Stimulated activated CD4-positive, alpha-beta T cell treated with anti-CD3 and anti-CD28 coated beads, Interleukin-4, amount 100 ng/mL, for 4 hours (primary cell): ENCODE measurements at places on chromosomes 12 and 14.
A peak's percentile ranks its signal among the peaks of the same experiment; 100 is the strongest.

DNA sequence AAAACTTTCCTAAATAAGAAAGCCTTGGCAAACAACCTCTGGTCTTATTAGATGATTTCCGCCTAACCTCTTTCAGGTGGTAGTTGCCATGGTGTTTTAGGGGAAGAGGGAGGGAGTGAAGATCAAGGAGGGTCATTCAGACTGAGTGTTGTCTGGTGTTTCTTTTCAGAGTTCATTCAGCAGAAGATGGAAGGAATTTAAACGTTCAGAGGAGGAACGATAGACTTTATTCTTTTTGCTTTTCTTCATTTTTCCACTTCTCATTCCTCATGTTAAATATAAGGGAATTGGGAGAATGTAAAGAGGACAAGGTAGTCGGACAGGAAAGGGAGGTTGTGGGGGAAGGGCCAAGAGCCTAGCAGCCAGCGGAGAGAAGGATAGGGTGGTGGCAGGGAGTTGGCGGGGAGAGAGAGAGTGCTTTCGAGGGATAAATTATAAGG is 17.4 kb upstream of the SALL2 start:
- no peak for DNase-seq

GRCh38 chr12:34390171-34390841 is 368.0 kb downstream of the ALG10 start:
- DNase-seq = no peak

- no peak for DNase-seq
Measured at GRCh38 chr12:103586132-103586531, 941 bp upstream of the STAB2 start.

DNA sequence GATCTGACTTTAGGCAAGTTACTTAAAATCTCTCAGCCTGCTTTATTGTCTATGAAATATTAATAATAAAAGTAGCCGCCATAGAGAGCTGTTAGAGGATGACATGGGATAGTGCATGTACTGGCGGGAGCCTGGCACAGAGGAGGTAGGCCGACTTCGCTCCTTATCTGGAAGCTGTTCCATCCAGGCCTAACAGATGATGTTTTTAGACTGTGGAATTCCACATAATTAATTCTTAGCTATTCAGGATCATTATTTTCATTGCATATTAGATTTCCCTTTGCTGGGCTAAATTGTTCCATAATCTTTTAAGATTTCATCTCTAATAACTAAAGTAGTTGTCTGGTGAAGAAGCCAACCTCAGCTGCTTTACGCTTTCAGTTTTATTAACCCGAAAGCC is 30.8 kb downstream of the CNTN1 start:
- no peak for DNase-seq

- DNase-seq = no peak
Measured at GRCh38 chr14:28303248-28303647, 463.3 kb upstream of the FOXG1 start.

DNA sequence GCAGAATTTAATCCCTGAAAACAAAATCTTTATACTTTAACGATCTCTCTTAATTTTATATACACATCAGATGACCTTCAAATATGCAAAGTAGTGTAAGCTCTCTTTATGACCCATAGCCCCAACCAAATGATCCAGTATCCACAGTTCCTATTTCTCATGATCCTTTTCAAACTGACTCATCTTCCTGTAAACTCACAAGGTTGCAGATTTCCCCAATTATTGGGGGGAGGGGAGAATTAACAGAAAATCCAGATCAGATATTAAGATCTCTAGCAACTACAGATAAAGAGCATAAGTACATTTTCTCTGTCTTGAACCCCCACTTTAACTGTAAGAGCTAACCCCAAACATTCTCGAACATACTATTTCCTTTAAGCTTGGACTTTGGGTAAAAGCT is 12.5 kb downstream of the GNS start:
- no peak for DNase-seq

DNA sequence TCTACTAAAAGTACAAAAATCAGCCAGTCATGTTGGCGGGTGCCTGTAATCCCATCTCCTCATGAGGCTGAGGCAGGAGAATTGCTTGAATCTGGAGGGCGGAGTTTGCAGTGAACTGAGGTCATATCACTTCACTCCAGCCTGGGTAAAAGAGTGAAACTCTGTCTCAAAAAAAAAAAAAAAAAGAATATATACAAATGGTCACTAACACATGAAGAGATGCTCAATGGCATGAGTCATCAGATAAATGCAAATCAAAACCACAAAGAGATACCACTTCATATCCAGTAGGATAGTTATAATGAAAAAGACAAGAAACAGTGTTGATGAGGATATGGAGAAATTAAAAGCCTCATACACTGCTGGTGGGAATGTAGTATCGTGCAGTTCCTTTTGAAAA is 33.6 kb upstream of the METAP2 start:
- no peak for DNase-seq

DNA sequence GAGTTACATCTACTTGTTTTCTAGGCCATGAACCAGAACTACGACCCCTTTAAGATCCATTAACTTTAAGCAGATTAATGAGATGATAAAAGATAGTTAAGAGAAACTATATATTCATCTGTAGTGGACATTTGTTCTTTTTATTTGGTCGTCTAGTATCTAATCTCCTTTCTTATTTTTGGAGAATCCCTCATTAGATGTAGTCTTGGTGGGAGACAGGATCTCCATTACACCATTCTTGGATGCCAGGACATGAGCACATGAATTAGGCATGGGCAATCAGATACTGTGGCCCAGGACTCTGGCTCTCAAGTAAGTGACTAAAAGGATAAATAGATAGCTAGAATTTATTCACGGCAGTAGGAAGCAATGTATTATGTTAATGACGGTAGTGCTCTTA is 245.0 kb downstream of the ATP23 start:
- no peak for DNase-seq

DNA sequence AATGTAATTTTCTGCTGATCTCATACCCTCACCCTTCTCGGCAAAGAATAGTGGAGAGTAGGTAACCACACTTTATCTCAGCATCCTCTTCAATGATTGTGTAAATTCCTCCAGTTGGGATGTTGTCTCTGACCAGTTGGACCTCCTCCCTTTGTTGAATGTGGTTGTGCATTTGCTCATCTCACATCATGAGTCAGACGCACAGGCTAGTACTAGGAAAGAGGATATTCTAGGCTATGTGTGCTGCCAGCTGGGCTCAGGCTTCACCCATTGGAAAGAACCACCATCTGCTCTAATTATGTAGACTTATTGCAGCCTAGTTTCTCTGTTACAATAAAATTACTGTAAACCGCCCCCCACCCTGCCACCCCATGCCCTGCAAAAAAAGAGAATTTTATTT is 90.3 kb downstream of the LMO3 start:
- DNase-seq = no peak

DNA sequence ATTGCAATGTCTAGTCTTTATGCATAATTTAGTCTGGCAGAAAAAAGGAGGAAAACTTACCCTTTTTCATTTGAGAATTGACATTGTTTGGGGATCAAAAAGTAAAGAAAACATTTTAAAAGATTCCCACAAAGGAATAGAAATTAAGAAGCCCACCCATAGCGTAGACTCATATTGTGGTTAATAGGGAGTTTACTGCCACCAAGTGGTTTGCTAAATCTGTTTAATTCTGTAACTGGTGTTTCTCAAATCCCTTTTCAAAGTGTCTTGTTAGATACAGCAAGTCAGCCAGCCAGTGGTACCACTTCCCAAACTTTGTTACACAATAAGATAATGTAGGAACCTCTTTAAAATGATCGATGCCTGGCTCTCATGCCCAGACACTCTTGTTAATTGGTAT is 180.3 kb downstream of the IPO8 start:
- no peak for DNase-seq

- DNase-seq = no peak
Measured at GRCh38 chr12:127657036-127657435, 609.9 kb upstream of the TMEM132C start.

DNA sequence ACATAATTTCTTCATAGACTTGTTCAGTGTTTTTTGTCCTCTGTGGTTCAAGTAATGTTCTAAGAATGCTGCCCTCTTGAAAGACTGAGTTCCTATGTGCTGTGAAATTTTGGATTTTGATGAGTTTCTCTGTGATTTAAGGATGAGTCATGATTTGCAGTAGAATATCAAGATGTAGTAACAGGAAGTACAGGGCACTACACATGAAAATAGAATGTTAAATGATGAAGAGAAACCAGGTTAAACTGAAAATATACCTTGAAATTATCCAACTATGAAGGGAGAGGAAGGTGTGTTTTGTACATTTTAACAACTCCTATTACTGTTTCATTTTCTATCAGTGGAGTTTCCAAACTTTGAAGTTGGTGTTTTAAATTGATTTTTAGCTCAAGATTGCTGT is 4.8 kb downstream of the ELK3 start:
- no peak for DNase-seq

GRCh38 chr12:64782191-64782876 is 23.1 kb upstream of the GNS start:
- no peak for DNase-seq

GRCh38 chr14:21191809-21192446 is 36.1 kb upstream of the OR5AU1 start:
- peak; percentile 49 for DNase-seq

GRCh38 chr12:50425589-50426258 is 25.0 kb downstream of the LARP4 start:
- no peak for DNase-seq

GRCh38 chr12:7042842-7043241 is 17.7 kb upstream of the C1S start:
- no peak for DNase-seq

DNA sequence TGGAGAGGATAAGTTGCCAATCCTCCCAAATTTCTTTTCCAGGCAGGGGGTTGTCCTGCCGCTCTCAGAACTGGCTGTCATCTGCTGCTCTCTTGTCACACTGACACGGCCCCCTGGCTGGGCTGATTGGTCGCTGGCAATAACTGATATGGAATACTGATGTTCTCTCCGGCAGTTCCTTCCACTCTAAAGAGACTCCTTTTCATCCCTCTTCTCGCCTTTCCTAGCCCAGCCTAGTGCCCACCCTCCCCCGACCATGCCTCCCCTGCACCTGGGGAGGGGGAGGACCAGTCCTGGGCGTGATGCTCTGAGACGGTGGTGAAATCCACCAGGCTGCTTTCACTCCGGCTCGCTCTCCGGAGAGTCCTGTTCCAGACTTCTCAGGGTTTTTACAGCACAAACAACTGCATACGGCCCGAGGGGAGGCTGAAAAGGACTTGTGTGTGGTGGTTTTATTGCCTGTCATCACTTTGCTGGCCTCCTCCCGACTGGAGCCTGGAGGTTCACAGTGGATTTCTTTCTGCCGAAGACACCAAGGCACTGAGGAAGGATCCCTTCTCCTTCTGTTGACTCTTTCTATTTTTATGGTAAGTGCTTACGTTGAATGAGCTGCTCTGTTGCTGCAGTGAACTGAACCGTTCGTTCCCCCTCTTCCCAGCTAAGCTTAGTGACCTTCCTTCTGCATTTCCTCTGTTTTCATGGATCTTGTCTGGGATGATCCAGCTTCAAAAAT is at the start of gene ANO4:
ANO4 (plus strand) TSS at position 336 of the 733 bp plus-strand sequence. CDS start 107,010 bp downstream, outside the sequence.
- no peak for DNase-seq

GRCh38 chr12:100189636-100190394 is 10.8 kb upstream of the ACTR6 start:
- DNase-seq = no peak

DNA sequence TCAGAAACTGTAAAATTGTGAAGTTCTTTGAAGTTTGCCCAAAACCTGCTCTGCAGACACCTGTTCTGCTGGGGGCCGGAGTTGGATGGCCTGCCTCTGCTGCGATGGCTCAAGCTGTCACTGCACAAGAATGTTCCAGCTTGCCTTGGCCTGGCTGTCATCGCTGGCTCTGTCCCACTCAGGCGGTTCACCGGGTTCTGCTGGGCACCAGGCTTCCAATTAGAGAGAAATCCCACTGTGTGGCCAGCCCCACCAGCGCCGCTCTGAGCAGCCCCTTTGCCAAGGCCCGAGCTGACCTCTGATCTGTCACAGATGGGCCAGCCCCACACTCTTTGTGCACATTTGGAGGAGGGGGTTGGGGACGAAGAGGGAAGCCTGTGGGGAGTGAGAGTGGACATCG is 71.7 kb upstream of the GPATCH2L start:
- no peak for DNase-seq

GRCh38 chr14:103514596-103515421 is 7.8 kb downstream of the CKB start:
- DNase-seq = no peak

GRCh38 chr12:7784701-7785100 is 4.5 kb upstream of the NANOG start:
- no peak for DNase-seq

GRCh38 chr12:127628645-127629044 is 638.3 kb upstream of the TMEM132C start:
- DNase-seq = no peak

DNA sequence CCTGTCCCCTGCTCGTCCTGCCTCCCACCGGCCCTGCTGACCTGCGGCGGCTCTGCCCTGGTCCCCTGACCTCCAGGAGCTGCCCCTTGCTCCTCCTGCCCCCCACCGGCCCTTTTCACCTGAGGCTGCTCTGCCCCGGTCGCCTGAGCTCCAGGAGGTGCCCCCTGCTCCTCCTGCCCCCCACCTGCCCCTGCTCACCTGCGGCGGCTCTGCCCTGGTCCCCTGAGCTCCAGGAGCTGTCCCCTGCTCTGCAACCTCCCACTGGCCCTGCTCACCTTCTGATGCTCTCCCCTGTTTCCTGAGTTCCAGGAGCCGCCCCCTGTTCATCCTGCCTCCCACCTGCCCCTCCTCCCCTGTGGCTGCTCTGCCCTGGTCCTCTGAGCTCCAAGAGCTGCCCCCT is 101.3 kb downstream of the TMEM121 start:
- DNase-seq = no peak

DNA sequence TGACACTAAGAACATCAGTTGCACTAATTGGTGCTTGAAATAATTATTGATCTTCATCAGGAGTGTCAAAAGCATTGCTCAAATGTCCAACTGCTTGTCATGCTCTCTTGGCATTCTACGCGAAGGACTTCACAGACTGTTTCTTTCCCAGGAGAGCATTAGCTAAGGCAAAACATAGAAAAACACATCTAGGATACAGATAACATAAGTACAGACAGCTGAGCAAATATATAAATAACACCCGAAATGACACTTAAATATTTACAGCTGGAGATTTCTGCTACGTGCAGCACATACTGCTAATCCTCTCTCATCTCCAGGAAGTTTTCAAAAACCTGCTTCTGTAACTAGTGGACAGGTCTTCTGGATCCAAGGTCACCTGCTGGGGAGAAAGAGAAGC is 120.0 kb upstream of the PRMT8 start:
- no peak for DNase-seq

- no peak for DNase-seq
Measured at GRCh38 chr12:128026696-128027574, 240.0 kb upstream of the TMEM132C start.
